ENCODE measurements at places on chromosomes 1 and 21. TPM values are rescaled to one million over a fixed set of nuclear protein-coding genes. Genes with fewer than 3 reads are reported as not detected.

DNA sequence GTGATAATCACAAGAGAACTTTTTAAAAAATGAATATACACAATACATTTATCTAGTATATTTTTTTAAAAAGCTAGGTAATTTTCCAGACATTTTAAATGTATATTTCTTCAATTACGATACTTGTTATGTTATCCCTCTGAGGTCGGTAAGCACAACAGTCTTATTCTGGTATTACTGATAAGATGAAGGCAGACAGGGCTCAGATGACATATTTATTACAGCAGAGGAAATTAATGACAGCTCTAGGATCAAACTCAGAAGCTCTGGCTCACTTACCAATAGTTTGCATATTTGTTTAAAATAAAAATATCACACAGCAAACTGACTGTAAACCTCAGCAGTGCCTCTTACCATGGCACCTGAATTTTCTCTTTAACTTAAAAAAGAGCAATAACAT lies 1347.0 kb upstream of the ADGRL2 start:
- no peak for DNase-seq

DNA sequence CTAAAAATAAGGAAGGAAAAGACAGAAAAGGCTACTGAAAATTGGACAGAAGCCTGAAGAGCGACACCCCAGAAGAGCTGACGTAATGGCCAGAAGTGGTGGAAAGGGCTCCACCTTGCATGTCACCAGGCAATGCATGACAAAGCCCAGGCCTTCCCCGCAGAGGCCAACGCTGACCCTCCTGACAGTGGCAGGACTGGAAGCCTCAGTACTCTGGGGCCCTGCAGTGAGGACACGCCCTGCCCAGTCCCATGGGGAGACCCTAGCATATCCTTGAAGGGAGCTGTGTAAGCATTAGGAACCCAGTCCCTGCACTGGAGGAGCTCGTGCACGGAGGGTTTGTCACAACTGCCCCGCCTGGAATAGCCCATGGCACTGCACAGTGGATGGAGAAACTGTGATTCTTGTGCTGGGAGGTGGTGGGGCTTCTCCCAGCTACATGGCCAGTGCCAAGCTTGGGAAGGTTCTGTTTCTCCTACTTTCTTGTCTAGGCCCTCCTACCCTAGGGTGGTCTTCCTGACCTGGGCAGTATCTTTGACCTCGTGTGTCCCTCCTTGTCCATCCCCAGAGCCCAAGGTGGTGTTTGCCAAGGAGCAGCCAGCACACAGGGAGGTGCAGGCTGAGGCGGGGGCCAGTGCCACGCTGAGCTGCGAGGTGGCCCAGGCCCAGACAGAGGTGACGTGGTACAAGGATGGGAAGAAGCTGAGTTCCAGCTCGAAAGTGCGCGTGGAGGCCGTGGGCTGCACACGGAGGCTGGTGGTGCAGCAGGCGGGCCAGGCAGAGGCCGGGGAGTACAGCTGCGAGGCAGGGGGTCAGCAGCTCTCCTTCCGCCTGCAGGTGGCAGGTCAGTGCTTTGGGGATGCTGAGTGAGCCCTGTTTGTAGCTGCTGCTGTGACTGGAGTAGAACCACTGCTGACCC lies 60.4 kb downstream of the OBSCN start:
- DNase-seq, result no peak

CRNN gene
- total RNA-seq, result not detected

DNA sequence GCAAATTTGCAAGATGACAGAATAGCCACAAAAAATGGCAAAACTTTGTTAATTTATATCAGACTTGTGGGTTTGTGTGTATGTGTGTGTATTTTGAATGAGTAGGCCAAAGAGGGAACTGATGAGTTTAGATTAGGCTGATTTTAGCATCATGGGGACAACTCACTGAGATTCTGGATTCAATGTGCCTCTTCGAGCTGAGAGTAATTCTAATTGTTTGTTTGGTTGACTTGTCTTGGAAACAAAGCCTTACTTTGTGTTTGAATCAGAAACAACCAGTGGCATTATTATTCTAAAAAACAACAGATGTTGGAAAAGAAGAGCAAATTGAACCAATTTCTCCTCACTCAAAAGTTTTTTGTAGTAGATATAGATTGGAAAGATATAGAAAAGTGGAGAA lies 40.5 kb upstream of the C21orf91 start:
- no peak for DNase-seq

GRCh38 chr21:37899146-37899545 lies 17.1 kb downstream of the KCNJ6 start:
- no peak for DNase-seq

DNA sequence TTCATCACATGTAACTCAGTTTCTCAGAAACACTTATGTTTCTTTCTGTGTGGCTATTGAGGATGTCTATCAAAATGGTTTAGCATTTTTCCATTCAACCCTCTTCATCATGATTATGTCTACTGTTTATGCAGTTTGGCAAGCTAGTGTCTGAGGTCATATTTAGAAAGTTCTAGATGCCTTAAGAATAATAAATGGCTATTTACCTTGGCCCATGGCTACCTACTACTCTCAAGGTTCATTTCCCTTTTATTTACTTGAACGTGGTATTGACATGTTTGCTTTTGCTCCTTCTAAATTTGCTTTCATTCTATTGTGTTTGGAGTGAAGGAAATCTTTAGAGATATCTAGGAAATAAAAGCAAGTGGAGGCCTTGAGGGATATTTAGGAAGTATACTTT lies 193.7 kb upstream of the OLFM3 start:
- no peak for DNase-seq

GRCh38 chr1:177219554-177220458 lies 49.0 kb downstream of the BRINP2 start:
- DNase-seq, result no peak

DNA sequence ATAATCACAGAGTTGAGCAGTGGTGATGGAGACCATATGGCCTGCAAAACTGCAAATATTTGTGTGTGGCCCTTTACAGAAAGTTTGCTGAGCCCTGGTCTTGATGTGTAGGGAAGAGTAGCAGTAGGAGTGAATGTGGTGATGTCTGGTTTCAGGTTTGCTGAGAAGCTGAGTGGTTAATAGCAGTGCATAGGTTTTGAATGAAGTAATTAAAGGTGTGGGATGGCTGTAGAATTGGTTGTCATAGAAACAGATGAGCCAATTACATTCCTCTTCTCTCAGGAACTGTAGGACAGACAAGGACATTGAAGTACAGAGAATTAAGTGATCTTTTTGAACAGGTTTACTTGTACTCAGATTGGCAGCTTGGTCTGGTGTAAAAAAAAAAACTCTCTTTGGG lies 37.4 kb downstream of the PRDM2 start:
- no peak for DNase-seq
